ENCODE measurements at places on chromosomes 2 and 18.

- DNase-seq: no peak
These were observed 558.3 kb downstream of the KCNJ3 start for GRCh38 chr2:155256803-155257202.

- DNase-seq: no peak
These were observed 239.9 kb downstream of the ZNF516 start for GRCh38 chr18:76255070-76255683.

DNA sequence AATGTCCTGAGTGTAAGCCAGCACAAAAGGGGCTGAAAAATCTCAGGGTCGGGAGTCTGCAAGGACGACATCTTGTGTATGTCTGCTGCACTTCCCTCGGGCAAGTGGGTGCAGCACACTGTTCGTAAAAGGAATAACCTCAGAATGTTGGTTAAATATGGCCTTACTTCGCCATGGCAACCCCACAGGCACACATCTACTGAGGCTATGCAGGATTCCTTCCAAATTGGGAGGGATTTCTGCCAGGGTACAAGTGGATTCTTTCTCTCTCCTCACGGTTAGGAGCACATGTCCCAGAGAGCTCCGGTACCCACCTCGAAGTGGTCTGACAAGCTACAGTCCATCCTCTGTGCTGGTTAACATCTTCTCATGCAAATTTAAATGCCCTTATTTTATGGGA is 277.7 kb upstream of the PXDN start:
- no peak for DNase-seq

DNA sequence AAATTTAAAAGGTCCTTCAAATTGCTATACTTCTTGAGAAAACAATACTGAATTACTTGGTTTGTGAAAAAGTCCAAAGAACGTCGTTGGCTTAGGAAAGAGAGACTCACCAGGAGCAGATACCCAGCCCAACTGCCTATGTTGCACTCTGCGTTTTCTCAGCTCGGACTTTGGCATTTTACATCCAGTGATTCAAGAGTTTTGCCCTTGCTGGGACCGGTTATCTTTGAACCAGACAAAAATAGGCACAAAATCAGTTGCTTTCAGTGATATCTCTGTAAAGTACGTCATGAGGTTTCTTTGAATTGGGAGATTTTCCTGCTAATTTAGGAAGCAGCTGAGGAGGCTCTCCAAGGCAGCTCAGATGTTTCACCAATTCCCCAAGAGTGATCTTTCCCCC is 29.3 kb downstream of the FHOD3 start:
- DNase-seq: no peak

GRCh38 chr2:25378731-25379490 is 37.2 kb upstream of the DNMT3A start:
- no peak for DNase-seq

- DNase-seq: no peak
These were observed 3.8 kb upstream of the CYRIA start for GRCh38 chr2:16669388-16669787.

DNA sequence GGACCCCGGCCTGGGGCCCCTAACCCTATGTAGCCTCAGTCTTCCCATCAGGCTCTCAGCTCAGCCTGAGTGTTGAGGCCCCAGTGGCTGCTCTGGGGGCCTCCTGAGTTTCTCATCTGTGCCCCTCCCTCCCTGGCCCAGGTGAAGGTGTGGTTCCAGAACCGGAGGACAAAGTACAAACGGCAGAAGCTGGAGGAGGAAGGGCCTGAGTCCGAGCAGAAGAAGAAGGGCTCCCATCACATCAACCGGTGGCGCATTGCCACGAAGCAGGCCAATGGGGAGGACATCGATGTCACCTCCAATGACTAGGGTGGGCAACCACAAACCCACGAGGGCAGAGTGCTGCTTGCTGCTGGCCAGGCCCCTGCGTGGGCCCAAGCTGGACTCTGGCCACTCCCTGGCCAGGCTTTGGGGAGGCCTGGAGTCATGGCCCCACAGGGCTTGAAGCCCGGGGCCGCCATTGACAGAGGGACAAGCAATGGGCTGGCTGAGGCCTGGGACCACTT is 16.4 kb downstream of the EMX1 start:
- no peak for DNase-seq

DNA sequence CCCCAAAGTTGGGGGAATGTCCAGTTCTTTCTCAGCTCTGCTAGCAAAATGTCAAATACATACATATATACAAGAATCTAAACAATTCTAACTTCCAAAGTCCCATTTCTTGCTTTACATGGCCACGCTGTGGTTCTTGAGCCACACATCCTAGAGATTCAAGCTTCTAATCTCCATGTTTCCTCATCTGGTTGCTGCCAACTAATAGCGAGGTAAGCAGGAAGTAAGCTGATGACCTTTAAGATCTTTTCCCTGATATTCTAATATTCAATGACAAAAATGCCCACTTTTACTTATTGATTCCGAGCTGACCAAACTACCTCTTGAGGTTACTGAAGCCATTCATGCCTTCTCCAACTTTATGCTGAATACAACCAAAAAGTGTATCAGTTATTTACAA is 3.3 kb downstream of the VPS54 start:
- DNase-seq: no peak
